ENCODE measurements at places on chromosomes 2 and 18. TPM values are rescaled to one million over a fixed set of nuclear protein-coding genes. Genes with fewer than 3 reads are reported as not detected.

The CCNYL1 gene
- total RNA-seq: 8.7 TPM

DNA sequence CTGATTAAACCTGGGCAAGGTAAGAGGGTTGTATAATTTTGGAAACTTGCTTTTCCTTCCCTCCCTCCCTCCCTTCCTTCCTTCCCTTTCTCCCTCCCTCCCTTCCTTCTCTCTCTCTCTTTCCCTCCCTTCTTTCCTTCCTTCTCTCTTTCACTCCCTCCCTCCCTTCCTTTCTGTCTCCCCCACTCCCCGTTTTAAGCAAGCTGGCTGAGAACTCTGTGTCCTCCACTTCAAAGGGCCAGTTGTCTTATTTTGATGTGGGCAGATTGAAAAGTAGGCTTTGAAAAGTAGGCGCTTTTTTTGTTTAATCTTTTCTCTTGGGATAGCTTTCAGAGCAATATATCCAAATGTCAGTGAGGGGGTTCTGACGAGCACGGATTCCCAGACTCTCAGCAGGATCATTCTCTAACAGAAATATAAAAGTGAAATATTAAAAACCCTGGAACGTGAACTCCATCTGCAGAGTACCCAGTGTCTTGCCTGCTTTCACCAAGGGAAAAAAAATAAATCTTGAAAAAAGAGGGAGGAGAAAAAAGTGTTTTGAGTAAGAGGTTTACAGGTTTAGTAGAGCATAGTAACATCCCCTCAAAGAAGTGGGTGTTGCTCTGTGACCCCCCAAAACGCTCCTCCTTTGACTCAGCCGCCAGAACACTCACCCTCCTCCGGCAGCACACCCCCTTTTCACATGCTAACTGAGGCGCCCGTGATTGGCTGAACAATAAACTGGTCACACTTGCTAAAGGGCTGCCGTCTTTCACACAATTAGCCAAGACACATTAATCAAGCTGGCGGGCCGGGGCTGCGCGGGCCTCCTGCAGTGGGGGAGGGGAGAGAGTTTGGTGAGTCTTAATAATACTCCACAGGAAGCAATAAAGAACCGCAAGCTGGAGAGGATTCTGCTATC lies 52.2 kb downstream of the CDK15 start:
- peak; percentile 10 for DNase-seq
- no peak overlapping the region for H3K27ac ChIP-seq
- H3K27me3 ChIP-seq: peaks cover 7% of the 10 kb centered on the region
- no peak overlapping the region for H3K4me3 ChIP-seq
- H3K4me1 ChIP-seq: peaks cover 9% of the 10 kb centered on the region

GRCh38 chr18:32730620-32731091 lies 42.2 kb downstream of the KLHL14 start:
- no peak overlapping the region for H3K27ac ChIP-seq
- no peaks in the 10 kb centered on the region for H3K36me3 ChIP-seq
- DNase-seq: no peak
- H3K27me3 ChIP-seq: no peaks in the 10 kb centered on the region
- peak overlapping the region; percentile 51 for H3K4me3 ChIP-seq

- H3K4me1 ChIP-seq: no peaks in the 10 kb centered on the region
- DNase-seq: no peak
- H3K4me3 ChIP-seq: no peak overlapping the region
- no peaks in the 10 kb centered on the region for H3K36me3 ChIP-seq
- H3K27ac ChIP-seq: no peak overlapping the region
Measured at GRCh38 chr2:166180951-166181812, 53.4 kb upstream of the SCN1A start.

The KLHL14 gene
- total RNA-seq: not detected

The DDX18 gene
- total RNA-seq: 177 TPM

The LYPD1 gene
- total RNA-seq: not detected

DNA sequence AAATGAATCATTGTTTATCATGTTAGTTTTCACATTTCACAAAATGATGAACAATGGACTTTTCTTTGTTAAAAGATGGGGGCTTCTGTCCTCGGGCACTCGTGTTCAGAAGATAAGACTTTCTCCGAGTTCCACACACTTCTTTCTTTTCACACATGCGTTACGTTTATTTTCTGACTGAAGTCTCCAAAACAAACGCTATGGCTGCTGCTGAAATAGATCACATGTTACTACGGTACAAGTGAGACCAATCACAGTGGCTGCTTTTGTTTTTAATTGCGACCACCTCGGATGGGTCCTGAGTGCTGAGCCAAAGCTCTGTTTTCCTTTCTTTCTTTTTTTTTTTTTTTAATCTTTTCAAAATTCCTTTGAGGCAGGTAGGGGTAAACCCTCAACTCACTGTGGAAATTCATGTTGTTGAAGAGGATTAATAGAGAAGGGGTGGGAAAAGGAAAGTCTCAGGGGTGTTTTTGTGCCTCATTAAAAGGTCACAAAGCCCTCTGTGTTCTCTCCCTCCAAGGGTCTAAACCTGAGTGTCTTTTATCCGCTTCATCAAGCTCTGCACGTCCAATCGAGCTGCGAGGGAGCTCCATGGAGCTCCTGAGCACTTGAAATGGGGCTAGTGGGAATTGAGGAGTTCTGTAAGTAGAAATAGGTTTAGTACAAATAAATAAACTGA lies 48.2 kb downstream of the ARL4C start:
- DNase-seq: no peak
- H3K27me3 ChIP-seq: no peaks in the 10 kb centered on the region
- H3K4me1 ChIP-seq: peaks cover 89% of the 10 kb centered on the region
- H3K27ac ChIP-seq: peak overlapping the region; percentile 93
- H3K4me3 ChIP-seq: no peak overlapping the region
- peaks cover 14% of the 10 kb centered on the region for H3K36me3 ChIP-seq

DNA sequence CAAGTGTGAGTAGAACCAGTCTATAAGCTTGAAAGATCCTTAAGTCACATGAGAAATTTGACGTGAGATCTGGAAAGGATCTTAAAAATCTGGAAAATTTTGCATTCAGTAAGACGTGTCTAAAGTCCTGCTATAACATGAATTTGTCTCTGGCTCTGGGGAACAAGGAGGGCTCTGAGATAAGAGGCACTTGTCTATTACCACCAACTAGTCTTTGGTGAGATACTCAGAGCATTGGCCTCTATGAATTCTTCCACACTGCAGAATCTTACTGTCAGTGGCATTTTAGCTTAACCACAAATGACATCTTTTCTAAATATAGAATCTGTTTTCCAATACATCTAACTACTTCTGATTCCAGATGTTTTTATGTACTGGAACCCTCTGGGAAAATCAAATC lies 1504.5 kb downstream of the DPP10 start:
- no peak overlapping the region for H3K27ac ChIP-seq
- no peaks in the 10 kb centered on the region for H3K36me3 ChIP-seq
- H3K4me1 ChIP-seq: no peaks in the 10 kb centered on the region
- DNase-seq: no peak

Measured in CD4-positive, alpha-beta T cell (primary cell).